ENCODE measurements at places on chromosomes 1 and 21.
A peak's percentile ranks its signal among the peaks of the same experiment; 100 is the strongest.

- peak; percentile 21 for DNase-seq
These were observed 42.9 kb upstream of the CD53 start for GRCh38 chr1:110829955-110830553.

DNA sequence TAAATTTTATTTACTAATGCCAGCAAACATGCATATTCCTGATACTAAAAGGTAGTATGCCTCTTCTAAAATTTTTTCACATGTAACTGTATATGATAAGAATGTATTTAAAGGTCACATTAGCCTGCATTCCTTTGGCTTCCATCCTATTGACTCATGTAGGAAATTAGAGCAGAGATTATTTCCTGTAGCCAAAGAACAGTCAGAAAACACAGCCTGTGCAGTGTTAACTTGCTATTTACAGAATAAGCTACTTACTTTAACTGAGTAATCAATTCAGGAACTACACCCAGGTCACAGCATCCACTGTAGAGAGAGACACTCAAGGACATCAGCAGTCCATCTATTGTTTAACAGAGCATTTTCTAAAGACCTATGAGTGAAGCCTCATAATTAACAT lies 154.5 kb upstream of the ADGRL4 start:
- no peak for DNase-seq

- DNase-seq, result no peak
These were observed 111.7 kb downstream of the ADGRL4 start for GRCh38 chr1:78894811-78895210.

- DNase-seq, result no peak
These were observed 57.7 kb downstream of the EVA1C start for GRCh38 chr21:32470206-32470605.

DNA sequence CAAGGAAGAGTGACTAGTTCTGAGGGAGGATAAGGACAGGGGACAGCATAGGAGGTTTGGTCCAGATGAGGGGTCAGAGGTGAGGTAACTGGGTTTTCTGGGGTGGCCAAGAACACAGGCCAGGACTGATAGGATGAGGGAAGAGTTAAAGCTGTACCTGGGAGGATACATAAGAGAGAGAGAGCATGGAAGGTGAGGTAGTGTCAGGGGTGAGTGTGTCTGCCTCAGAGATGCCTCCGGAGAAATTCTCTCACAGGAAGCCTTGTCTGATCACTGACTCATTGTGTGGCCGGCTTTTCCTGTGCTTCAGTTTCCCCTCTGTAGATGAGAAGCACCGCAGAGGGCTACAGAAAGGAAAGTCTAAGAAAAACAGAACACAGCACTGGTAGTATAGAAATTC lies 40.2 kb downstream of the FASLG start:
- no peak for DNase-seq

- DNase-seq, result no peak
These were observed 6.7 kb downstream of the C1orf115 start for GRCh38 chr1:220696863-220697231.

All from GM19239 (cell line).